Upper lobe of right lung (tissue), 1 donor: ENCODE measurements at places on chromosomes 1 and 21. TPM values are rescaled to one million over a fixed set of nuclear protein-coding genes. Genes with fewer than 3 reads are reported as not detected.

GRCh38 chr1:160858507-160858906, 4.2 kb downstream of the CD244 start:
- no peaks in the 10 kb centered on the region for H3K27me3 ChIP-seq
- H3K27ac ChIP-seq: no peak overlapping the region
- DNase-seq: no peak
- H3K4me1 ChIP-seq: peaks cover 7% of the 10 kb centered on the region
- no peak overlapping the region for H3K4me3 ChIP-seq

DNA sequence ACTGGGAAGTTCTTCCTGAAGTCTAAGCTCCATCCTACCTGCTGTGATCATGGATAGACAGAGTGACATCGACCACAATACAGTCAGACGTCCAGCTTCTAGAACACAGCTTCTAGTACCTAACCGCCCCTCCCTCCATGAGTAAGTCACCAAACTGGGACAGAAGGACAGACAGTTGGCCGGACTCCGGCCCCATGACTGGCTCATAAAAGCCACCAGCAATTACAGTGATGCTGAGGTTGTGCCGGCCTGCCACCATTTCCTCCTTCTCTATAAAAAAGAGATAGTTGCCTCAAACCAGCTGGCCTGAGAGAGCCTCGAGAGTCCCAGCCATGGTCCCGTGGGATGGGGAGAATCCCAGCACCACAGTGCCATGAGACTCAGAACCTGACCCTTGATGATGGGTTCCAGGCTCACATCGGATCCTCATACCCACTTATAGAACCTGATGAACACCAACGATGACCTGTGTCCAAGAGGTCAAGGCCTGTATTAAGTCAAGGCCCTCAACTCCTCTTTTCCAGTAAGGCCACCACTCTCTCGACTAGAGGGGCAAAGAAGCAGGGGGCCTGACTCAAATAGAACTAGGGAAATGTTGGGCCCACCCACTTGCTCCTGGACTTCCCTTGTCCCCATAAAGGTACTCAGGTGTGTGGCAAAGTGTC, 3.4 kb downstream of the MEF2D start:
- H3K4me3 ChIP-seq: peak overlapping the region; percentile 94
- peaks cover 7% of the 10 kb centered on the region for H3K36me3 ChIP-seq
- DNase-seq: peak; percentile 26
- H3K27ac ChIP-seq: peak overlapping the region; percentile 6

GRCh38 chr1:21342961-21343838, 52.9 kb upstream of the ECE1 start:
- peak overlapping the region; percentile 62 for H3K4me3 ChIP-seq
- H3K27ac ChIP-seq: peak overlapping the region; percentile 55
- H3K27me3 ChIP-seq: no peaks in the 10 kb centered on the region
- peaks cover 43% of the 10 kb centered on the region for H3K4me1 ChIP-seq
- no peaks in the 10 kb centered on the region for H3K36me3 ChIP-seq

DNA sequence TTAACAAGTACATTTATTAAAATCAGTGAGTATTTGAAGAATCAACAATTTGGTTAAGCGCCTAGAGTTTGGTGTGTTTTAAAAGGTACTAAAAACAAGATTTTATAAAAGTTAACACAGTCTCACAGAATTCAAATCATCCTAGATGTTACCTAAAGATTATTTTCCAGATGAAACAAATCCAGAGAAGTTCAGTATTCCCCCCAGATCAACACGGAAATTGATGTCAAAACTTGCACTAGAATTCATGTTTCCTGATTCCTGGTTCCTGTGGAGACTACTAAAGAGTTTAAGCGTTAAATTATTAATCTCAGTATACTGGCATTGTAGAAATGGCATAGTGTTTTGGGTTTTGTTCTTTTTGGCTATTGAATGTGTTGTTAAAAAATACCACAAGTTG, 1.4 kb downstream of the PTBP2 start:
- peak overlapping the region; percentile 97 for H3K4me3 ChIP-seq
- H3K4me1 ChIP-seq: peaks cover 16% of the 10 kb centered on the region
- peak overlapping the region; percentile 94 for H3K27ac ChIP-seq
- no peaks in the 10 kb centered on the region for H3K36me3 ChIP-seq

- no peaks in the 10 kb centered on the region for H3K27me3 ChIP-seq
- H3K36me3 ChIP-seq: no peaks in the 10 kb centered on the region
- H3K4me1 ChIP-seq: no peaks in the 10 kb centered on the region
- H3K4me3 ChIP-seq: no peak overlapping the region
Measured at GRCh38 chr1:204345438-204345841, 14.3 kb downstream of the PLEKHA6 start.

DNA sequence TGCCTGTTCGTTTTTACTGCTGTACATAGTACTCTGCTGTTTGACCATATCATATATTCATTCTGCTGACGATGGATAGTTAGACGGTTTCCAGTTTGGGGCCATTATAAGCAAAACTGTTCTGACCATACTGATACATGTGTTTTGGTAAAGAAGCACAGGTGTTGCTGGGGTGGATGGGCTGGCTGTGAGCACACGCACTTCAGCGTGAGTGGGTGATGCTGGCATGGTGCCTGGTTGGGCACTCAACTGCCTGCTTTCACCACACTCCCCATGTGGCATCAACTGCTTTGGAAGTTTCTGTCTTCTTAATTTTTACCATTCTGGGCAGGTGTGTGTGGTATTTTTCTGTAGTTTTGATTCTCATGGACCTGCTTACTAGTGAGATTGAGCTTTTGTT, 37.3 kb downstream of the ADARB1 start:
- H3K4me3 ChIP-seq: no peak overlapping the region
- no peaks in the 10 kb centered on the region for H3K27me3 ChIP-seq
- H3K36me3 ChIP-seq: no peaks in the 10 kb centered on the region
- peaks cover 55% of the 10 kb centered on the region for H3K4me1 ChIP-seq
- no peak overlapping the region for H3K27ac ChIP-seq
- no peak for DNase-seq

- DNase-seq: no peak
- H3K4me3 ChIP-seq: no peak overlapping the region
- H3K4me1 ChIP-seq: peaks cover 6% of the 10 kb centered on the region
- no peaks in the 10 kb centered on the region for H3K36me3 ChIP-seq
Measured at GRCh38 chr1:101144671-101145448, 92.0 kb upstream of the S1PR1 start.

- peaks cover 16% of the 10 kb centered on the region for H3K4me1 ChIP-seq
- H3K4me3 ChIP-seq: no peak overlapping the region
- H3K27ac ChIP-seq: no peak overlapping the region
- no peak for DNase-seq
Measured at GRCh38 chr1:43653893-43654292, 3.9 kb downstream of the KDM4A start.

- H3K27ac ChIP-seq: no peak overlapping the region
- no peak overlapping the region for H3K4me3 ChIP-seq
- H3K36me3 ChIP-seq: no peaks in the 10 kb centered on the region
- H3K4me1 ChIP-seq: no peaks in the 10 kb centered on the region
- DNase-seq: no peak
Measured at GRCh38 chr1:115437196-115437595, 99.1 kb upstream of the NGF start.

GRCh38 chr1:161098210-161099068, at the start of gene KLHDC9:
Gene KLHDC9 (plus strand): TSS chr1:161098361. CDS start chr1:161098536, 175 bp downstream.
- peak within 1 kb of the TSS; percentile 66 for H3K27ac ChIP-seq
- H3K4me1 ChIP-seq: peaks cover 19% of the 10 kb centered on the region
- H3K27me3 ChIP-seq: no peaks in the 10 kb centered on the region
- peak; percentile 92 for DNase-seq

The EDARADD gene
- total RNA-seq: 0.78 TPM

The KRTAP12-2 gene
- total RNA-seq: not detected

The DBT gene
- total RNA-seq: 15.7 TPM

The ELAPOR1 gene
- 5.6 TPM for total RNA-seq
